ENCODE measurements at places on chromosomes 13 and 19. TPM values are rescaled to one million over a fixed set of nuclear protein-coding genes. Genes with fewer than 3 reads are reported as not detected.

The SULT2A1 gene
- not detected for total RNA-seq

The PGLYRP2 gene
- total RNA-seq: 1.1 TPM

The SHANK1 gene
- total RNA-seq: 2.9 TPM

The METTL21C gene
- 3.0 TPM for total RNA-seq

The ERICH6B gene
- total RNA-seq: not detected

The ENOX1 gene
- 9.7 TPM for total RNA-seq

The KANK3 gene
- 4.8 TPM for total RNA-seq

The CD79A gene
- 0.79 TPM for total RNA-seq

GRCh38 chr19:7238051-7238450, 56.2 kb downstream of the INSR start:
- DNase-seq: no peak

DNA sequence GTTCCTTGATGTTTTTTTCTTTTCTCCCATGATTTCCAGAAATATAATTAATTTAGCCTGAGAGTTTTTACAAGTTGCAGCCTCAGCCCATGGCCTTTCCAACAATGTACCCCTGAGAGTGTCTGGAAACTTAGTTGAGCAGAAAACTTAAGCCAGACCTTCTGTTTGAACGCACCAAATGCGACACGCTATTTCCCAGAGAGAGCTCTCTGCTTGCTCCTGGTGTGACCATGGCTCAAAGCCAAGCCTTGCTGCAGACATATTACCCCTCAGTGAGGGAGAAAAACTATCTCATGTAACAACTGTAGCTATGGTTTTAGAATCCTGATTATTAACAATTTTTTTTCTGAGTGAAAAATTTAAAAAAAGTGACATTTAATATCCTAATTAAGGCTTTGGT, 1204.5 kb upstream of the SLC10A2 start:
- DNase-seq: no peak

- DNase-seq: no peak
These were observed 722.2 kb upstream of the PCDH20 start for GRCh38 chr13:62137629-62138405.

- no peak for DNase-seq
These were observed 24.2 kb downstream of the C19orf12 start for GRCh38 chr19:29690842-29691241.

DNA sequence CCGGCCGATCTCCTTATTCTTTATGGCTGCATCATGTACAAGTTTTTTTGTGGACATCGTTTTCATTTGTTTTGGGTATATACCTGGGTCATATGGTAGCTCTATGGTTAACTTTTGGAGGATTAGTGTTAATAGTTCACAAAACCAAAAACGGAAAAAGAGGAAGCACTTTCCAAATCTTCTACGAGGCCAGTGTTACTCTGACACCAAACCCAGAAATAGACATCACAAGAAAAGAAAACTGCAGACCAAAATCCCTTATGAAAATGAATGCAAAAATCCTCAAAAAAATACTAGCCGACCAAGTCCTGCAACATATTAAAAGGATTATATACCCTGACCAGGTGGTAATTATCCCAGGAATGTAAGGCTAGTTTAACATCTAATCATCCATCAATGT, 29.8 kb downstream of the ADGRE2 start:
- DNase-seq: no peak

DNA sequence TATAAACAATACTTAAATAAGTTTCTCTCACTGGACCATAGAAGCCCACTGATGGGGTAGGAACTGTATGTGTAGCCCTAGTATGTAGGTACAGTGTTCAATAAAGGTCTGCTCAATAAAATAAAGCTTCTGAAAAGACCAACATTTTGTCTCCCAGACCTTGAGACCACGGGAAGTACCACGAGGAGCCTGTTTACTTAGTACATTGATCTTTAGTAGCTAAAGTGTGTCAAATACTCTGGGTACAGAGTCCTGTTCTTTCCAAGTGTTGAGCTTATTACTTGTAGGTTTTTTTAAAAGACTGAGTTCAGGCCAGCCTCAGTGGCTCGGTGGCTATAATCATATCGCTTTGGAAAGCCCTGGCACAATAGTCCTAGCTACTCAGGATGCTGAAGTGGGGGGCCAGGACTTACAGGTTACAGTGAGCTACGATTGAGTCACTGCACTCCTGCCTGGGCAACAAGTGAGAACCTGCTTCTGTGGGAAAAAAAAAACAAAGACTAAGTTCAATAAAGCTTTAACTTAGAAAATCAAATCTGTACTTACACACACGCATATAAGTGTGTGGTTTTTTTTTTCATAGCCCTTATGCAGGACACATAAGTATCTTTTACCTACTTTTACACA, 3.4 kb downstream of the MTRF1 start:
- DNase-seq: no peak

GRCh38 chr13:72891423-72891822, 109.5 kb downstream of the PIBF1 start:
- no peak for DNase-seq

DNA sequence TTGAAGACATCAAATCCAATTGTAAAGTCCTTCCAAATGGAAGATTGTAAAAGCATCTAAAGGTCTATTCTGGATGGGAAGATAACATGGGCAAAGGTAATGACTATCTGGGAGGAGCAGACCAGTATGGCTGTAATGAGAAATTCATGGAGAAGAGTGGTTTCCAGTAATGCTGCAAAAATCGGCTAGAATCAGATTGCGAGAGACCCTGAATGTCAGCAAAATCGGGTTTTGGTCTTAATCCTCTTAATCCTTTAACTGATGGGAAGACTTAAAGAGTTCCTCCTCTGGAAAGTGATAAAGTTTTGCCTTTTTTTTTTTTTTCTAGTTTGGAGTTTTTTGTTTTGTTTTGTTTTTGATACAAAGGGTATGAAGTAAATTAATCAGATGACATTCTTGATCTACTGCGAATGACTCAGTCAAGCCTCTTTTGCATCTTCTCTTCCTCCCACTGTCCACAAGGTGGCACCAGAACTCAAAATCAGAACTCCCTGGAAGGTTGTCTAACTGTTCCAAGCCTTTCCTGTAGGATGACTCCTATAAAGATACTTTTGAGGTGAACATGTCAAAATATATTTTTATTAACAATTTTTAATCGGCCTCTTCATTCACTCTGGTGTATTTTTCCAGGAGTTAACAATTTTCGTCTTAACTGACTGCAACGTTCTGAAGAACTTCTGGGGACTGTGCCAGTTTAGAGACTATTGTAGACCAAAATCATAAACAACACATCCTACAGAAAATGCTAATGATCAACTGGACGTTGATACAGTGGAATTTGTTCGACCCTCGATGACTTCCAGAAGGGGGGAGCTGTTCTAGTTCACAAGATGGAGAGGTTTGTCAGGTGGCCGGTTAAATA, 213.3 kb upstream of the MIR17HG start:
- peak; percentile 6 for DNase-seq

DNA sequence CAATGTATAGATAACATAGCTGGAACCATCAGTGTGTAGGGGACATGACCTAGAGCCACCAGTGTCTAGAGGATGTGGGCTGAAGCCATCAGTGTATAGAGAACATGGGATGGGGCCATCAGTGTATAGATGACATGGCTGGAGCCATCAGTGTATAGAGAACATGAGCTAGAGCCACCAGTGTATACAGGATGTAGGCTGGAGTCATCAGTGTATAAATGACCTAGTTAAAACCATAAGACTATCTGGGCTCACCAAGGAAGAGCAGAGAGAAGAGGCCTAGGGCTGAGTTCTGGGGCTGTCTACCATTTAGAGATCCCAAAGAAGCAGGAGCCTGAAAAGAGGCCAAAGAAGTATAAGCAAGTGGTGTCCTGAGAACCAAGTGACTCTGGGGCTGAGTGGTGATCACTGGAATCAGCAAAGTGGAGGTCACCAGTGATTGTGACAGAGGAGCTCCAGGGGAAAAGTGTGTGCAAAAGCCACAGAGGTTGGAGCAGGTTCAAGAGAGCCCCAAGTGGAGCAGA, 41.0 kb downstream of the RFX2 start:
- DNase-seq: no peak

GRCh38 chr13:114226088-114226487, 8.6 kb upstream of the CDC16 start:
- no peak for DNase-seq

DNA sequence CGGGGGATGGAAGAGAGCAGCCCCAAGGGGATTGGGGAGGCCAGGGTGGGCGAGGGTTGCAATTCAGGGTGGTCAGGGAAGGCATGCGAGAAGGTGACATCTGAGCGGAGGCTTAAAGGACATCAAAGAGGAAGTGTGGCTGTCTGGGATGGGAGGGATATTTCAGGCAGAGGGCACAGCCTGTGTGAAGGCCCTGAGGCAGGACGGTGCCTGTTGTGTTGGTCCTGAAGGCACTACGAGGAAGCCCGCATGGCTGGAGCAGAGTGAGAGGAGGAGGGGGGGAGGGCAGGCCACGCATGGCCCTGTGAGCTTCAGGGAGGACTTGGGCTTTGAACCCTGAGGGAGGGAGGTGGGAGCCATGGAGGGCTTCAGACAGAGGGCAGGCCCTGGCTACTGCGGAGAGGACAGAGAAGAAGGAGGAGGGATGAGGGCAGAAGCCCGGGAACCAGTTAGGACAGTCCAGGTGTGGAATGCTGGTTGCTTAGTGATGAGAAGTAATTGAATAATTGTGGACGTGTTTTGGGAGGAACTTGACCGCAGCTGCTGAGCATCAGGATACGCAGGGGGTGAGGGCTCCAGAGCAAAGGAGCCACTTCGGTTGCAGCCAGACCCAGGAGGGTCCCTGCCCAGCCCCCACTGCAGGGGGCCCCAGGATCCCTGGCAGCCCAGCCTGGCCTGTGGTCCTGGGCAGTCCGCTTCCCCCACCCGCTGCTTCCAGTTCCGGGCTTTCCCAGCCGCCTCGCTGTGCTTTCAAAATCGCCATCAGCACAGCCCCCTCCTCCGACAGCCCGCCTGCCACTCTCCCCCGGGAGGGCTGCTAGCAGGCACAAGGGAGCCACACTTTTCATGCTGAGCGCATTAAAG, 6.2 kb downstream of the TLE6 start:
- peak; percentile 47 for DNase-seq

- peak; percentile 87 for DNase-seq
These were observed 318.3 kb downstream of the NDFIP2 start for GRCh38 chr13:79799059-79799867.

DNA sequence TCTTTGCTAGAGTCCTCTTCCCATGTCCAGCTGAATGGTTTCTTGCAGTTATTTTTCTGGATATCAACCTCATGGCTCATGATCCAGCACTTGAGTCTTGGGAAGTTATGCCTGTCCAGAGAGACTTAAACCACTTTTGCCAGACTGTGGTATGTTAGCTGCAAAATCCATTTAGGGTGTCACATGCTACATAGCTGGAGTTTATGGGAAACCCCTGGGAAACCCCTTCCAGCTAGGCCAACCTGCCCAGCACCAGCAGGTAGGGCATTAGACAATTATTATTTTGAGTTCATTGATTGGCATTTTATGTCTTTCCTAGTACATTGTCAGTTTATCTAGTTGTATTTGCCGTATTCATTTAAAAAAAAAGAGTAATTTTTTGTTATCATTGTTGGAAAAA, 797.8 kb downstream of the EFNB2 start:
- DNase-seq: no peak

GRCh38 chr13:99290894-99291293, 16.3 kb downstream of the GPR183 start:
- DNase-seq: no peak

DNA sequence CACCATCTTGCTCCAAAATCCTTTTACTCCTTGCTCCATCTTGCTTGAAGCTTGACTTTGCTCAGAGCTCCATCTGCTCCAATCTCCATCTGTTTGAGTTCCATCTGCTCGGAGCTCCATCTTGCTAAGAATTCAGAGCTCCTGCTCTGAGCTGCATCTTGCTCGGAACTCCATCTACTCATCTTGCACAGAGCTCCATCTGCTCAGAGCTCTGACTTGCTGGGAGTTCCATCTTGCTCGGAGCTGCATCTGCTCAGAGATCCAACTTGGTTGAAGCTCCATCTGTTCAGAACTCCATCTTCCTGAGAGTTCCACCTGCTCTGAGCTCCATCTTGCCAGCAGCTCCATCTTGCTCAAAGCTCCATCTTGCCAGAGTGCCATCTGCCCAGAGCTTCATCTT, 80.6 kb upstream of the ZNF98 start:
- DNase-seq: no peak

DNA sequence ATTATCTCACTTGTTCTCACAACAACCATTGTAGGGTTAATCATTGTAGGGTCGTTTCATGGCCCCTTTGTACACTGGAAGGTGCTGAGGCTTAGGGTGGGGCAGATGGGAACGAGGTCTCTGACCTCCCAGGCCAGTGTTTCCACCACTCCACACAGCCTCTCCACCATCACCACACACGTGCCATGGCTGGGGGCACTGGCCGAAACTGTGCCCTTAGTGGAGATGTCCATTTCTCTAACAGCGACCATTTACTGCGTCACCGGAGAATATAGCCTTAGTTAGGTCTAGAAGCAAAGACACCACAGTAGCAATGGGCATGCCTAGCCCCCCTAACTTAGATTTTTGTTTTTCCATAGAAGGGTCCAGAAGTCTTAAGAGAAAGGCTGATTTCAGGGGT, 36.5 kb downstream of the COL4A1 start:
- no peak for DNase-seq

DNA sequence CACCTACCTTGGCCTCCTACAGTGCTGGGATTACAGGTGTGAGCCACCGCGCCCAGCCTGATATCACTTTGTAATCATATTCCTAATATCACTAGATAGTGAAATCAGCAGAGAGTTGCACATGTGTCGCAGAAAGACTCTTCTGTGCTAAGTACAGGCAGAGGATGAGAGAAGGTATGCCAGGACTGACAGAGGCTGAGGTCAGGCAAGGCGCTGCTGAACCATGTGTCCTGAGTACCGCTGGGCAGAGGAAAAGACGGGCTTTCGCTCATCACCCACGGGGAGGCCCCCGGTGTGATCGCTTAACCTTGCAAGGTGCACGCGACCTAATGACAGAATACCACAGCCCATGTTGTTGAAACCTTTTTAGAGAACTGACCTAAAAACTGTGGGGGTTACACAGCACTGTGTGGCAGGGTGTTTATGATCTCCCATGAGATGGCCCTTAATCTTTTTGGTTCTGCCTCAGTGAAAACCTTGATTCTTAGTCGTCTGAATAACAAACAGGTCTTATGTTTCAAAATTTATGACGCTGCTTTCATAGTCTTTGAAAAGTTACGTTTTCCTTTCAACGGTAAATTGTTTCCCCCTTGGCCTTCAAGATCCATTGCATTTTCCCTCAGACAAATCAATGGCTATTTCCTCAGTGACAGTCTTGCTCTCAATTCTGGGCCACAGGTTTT, 12.2 kb downstream of the GJA3 start:
- DNase-seq: no peak

GRCh38 chr19:56217039-56217949, 15.2 kb downstream of the ZSCAN5C start:
- no peak for DNase-seq

- DNase-seq: no peak
These were observed 11.8 kb downstream of the CLC start for GRCh38 chr19:39725995-39726394.

- no peak for DNase-seq
These were observed 13.2 kb downstream of the KLHL26 start for GRCh38 chr19:18650021-18650390.

- DNase-seq: no peak
These were observed 182.2 kb downstream of the LMO7 start for GRCh38 chr13:75818179-75818967.

GRCh38 chr19:45824041-45824471, 8.9 kb upstream of the RSPH6A start:
- no peak for DNase-seq

Measured in skin of body (tissue), 3 donors.